Aorta (tissue), 5 donors: ENCODE measurements at places on chromosomes 5 and 9. TPM values are rescaled to one million over a fixed set of nuclear protein-coding genes. Genes with fewer than 3 reads are reported as not detected.

DNA sequence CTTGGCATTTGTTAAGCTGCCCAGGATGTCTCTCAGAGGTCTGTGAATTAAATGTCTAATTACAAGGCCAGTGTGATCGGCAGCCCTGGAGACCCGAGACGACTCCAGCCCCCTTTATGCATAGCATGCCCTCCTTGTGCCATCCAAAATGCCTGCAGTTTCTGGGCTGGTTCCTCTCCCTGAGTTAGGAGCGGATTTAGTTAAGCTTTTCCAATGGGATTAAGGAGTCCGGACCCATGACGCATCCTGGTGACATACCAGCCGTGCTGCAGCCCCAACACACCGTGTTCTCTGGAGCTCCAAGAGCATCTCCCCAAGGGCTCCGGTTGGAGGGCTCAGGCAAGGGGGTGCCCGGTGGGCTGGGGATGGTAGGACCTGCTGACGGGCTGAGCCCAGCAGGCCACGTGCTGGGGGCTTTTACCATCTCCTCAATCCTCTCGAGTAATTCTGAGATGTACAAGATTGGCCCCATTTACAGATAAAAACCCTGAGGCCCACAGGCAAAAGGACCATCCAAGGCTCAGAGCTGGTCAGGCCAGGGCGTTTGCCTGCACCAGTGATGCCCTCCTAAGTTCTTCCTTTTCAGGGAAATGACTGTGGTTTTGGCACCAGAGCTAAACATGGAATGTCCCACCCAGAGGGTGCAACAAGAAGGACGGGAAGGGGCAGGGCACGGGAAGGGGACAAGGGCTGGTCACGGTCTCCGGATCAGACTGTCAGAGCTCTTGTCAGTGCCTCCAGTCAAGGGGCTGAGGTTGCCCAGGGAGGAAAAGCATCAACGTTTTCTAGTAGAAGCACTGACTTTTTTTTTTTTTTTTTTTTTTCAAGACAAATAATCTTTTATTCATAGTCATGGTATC, 82.6 kb upstream of the PHYKPL start:
- peak; percentile 40 for DNase-seq
- no peaks in the 10 kb centered on the region for H3K27me3 ChIP-seq
- H3K36me3 ChIP-seq, result no peaks in the 10 kb centered on the region
- no peak overlapping the region for H3K4me3 ChIP-seq
- H3K4me1 ChIP-seq, result no peaks in the 10 kb centered on the region
- no peak overlapping the region for H3K27ac ChIP-seq

The SLC25A51 gene
- total RNA-seq, result 24.3 TPM

The PCDH12 gene
- 10.3 TPM for total RNA-seq

The MARCOL gene
- not detected for total RNA-seq

- no peak overlapping the region for H3K4me3 ChIP-seq
- H3K4me1 ChIP-seq, result peaks cover 4% of the 10 kb centered on the region
- H3K36me3 ChIP-seq, result no peaks in the 10 kb centered on the region
- no peaks in the 10 kb centered on the region for H3K27me3 ChIP-seq
- DNase-seq, result no peak
- H3K27ac ChIP-seq, result no peak overlapping the region
These were observed 6.9 kb downstream of the YTHDC2 start for GRCh38 chr5:113520429-113520828.

- H3K36me3 ChIP-seq, result no peaks in the 10 kb centered on the region
- no peak overlapping the region for H3K27ac ChIP-seq
- no peak overlapping the region for H3K4me3 ChIP-seq
- DNase-seq, result no peak
- H3K27me3 ChIP-seq, result no peaks in the 10 kb centered on the region
- H3K4me1 ChIP-seq, result no peaks in the 10 kb centered on the region
These were observed 480.3 kb upstream of the TYRP1 start for GRCh38 chr9:12212860-12213259.

GRCh38 chr5:153900703-153901395, 137.9 kb downstream of the FAM114A2 start:
- no peak overlapping the region for H3K27ac ChIP-seq
- peak; percentile 41 for DNase-seq
- H3K4me3 ChIP-seq, result no peak overlapping the region
- H3K4me1 ChIP-seq, result peaks cover 15% of the 10 kb centered on the region

DNA sequence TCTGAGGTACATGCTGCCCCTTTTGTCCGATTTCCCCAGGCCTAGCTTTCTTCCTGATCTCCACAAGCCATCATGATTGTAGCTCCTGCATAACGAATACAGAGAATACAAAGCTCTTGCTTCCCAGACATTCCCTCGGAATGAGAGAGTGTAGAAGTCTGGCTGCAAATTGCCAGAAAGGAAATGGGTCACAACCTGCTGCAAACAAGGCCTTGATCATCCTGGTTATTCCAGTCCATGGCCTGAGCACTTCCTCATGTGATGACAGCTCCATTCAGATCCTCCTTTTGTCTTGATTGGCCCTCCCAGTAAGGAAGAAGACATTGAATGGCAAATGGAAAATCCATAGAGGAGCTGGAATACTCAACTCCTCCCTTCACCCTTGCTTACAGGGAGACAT, 136.0 kb upstream of the ADRA1B start:
- H3K36me3 ChIP-seq, result no peaks in the 10 kb centered on the region
- peaks cover 20% of the 10 kb centered on the region for H3K4me1 ChIP-seq
- peak overlapping the region; percentile 97 for H3K27ac ChIP-seq
- DNase-seq, result no peak
- H3K4me3 ChIP-seq, result no peak overlapping the region

DNA sequence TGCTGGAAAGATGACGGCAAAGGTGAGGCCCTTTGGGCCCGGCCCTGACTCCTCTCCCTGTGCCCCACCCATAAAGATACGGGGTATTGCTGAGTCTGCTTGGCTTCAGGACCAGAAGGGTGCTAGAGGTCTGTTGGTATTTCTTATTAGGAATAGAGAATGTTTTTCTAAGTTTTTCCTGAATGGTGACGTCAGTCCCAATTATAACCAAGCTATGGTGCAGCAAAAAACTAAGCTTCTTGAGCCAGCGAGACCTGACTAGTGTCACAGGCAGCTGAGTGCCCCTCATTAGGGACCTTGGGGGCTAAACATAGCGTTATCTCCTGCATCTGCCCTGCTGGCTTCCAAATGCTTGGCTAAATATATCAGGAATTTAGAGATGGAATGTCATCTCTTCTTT, 151.0 kb upstream of the TBC1D2 start:
- no peak for DNase-seq
- no peak overlapping the region for H3K4me3 ChIP-seq
- H3K27ac ChIP-seq, result no peak overlapping the region
- H3K27me3 ChIP-seq, result no peaks in the 10 kb centered on the region

The JAKMIP2 gene
- total RNA-seq, result 1.9 TPM

- H3K27me3 ChIP-seq, result no peaks in the 10 kb centered on the region
- H3K4me3 ChIP-seq, result no peak overlapping the region
- no peaks in the 10 kb centered on the region for H3K36me3 ChIP-seq
- no peaks in the 10 kb centered on the region for H3K4me1 ChIP-seq
- DNase-seq, result no peak
- no peak overlapping the region for H3K27ac ChIP-seq
These were observed 33.4 kb upstream of the AKNA start for GRCh38 chr9:114421147-114421546.

The GRHPR gene
- 75.3 TPM for total RNA-seq

DNA sequence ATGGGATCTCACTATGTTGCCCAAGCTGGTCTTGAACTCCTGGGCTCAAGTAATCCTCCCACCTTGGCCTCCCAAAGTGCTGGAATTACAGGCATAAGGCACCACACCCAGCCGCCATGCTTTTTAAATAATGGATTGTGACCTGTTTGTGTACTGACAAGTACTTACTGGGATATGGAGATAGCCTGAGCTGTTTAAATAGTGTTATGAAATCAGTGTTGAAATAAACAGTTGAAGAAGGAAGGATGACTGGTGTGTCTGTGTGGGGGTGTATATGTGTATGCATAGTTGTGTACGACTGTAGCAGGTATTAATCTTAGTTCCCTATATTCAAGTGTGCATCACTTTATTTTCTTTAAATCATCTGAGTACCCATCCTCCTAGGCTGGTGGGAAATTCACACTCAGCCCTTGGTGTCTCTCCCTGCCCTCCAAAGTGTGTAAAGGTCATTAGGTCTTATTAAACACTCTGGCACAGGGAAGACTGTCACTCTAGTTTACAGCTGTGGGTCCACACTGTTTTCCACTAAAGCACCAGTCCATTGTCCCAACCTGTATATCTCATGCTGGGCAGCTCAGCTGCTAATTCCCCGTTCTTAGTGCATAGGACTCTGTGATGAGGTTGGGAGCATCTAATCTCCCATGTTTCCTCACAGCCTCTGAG, 91.0 kb downstream of the SNX18 start:
- peaks cover 2% of the 10 kb centered on the region for H3K36me3 ChIP-seq
- no peak for DNase-seq
- H3K4me3 ChIP-seq, result no peak overlapping the region
- peaks cover 1% of the 10 kb centered on the region for H3K4me1 ChIP-seq
- no peak overlapping the region for H3K27ac ChIP-seq

DNA sequence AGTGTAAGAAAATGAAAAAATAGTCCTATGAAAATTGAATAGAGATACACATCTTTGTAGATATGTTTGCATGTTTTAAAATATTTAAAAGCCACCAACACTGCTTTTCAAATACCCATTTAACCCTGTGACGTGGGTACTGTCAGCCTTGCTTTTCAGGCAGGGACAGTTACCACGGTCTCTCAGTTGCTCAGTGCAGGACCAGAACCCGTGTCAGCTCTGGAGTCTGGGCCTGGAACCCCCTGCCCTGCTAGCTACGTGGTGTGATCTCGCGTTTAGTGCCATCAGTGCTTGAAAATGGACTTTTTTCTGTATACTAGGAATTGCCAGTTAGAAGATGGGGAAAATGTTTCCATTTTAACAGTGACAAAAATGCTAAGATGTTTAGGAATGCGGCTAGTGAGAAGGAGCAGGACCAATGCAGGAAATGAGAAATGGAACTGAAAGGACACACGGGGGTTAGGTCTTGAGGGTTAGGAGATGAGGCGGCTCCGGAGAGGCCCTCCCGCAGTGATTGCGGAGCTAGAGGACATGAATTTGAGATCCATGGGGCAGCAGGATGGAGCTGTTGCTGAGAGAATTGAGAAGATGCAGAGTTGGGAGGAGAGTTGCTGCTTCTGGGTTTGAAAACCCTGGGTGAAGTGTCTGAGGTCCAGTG, 13.7 kb downstream of the RNU6ATAC start:
- H3K4me3 ChIP-seq, result no peak overlapping the region
- H3K27me3 ChIP-seq, result no peaks in the 10 kb centered on the region
- H3K4me1 ChIP-seq, result no peaks in the 10 kb centered on the region
- H3K36me3 ChIP-seq, result peaks cover 5% of the 10 kb centered on the region
- DNase-seq, result no peak

GRCh38 chr5:57931807-57932206, 449.2 kb upstream of the ACTBL2 start:
- H3K36me3 ChIP-seq, result no peaks in the 10 kb centered on the region
- no peak overlapping the region for H3K4me3 ChIP-seq
- H3K4me1 ChIP-seq, result no peaks in the 10 kb centered on the region
- no peak for DNase-seq
- H3K27me3 ChIP-seq, result no peaks in the 10 kb centered on the region

The HRH2 gene
- 12.6 TPM for total RNA-seq

GRCh38 chr9:80156262-80156661, 584.5 kb downstream of the TLE4 start:
- H3K27me3 ChIP-seq, result no peaks in the 10 kb centered on the region
- H3K4me3 ChIP-seq, result no peak overlapping the region
- no peaks in the 10 kb centered on the region for H3K36me3 ChIP-seq
- H3K4me1 ChIP-seq, result peaks cover 3% of the 10 kb centered on the region
- no peak for DNase-seq
- H3K27ac ChIP-seq, result no peak overlapping the region

DNA sequence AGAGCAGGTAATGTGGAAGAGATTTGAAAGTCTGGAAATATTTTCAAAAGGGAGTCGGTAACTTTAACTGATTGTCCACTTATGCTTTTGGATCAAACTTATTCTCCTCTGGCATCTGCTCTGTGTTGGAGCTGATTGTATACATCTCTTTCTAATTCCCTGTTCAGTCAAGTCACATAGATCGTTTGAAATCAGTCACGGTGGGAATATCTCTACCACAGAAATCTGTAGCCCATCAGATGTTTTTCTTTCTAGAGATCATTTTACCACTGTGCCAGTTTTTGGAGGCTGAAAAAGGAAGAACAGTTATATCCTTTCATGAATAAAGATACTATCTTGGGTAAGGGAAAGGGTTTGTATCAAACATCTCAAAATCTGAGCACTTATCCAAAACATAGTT, 1853.3 kb downstream of the EFNA5 start:
- H3K4me3 ChIP-seq, result no peak overlapping the region
- H3K4me1 ChIP-seq, result no peaks in the 10 kb centered on the region
- DNase-seq, result no peak
- no peak overlapping the region for H3K27ac ChIP-seq
- H3K36me3 ChIP-seq, result no peaks in the 10 kb centered on the region
- H3K27me3 ChIP-seq, result no peaks in the 10 kb centered on the region

The SPEF2 gene
- 10.9 TPM for total RNA-seq

The B4GALT7 gene
- 18.9 TPM for total RNA-seq

GRCh38 chr5:171166766-171167165, 142.3 kb upstream of the TLX3 start:
- no peaks in the 10 kb centered on the region for H3K4me1 ChIP-seq
- H3K4me3 ChIP-seq, result no peak overlapping the region
- no peaks in the 10 kb centered on the region for H3K36me3 ChIP-seq
- H3K27ac ChIP-seq, result no peak overlapping the region
- no peaks in the 10 kb centered on the region for H3K27me3 ChIP-seq
- DNase-seq, result no peak

The TIMD4 gene
- 0.99 TPM for total RNA-seq

- H3K4me1 ChIP-seq, result peaks cover 11% of the 10 kb centered on the region
- H3K27ac ChIP-seq, result no peak overlapping the region
- no peak overlapping the region for H3K4me3 ChIP-seq
- no peaks in the 10 kb centered on the region for H3K27me3 ChIP-seq
- no peaks in the 10 kb centered on the region for H3K36me3 ChIP-seq
These were observed 188.4 kb downstream of the PCSK1 start for GRCh38 chr5:96244696-96245095.

The SPINK7 gene
- total RNA-seq, result not detected

The KIAA1191 gene
- 77.7 TPM for total RNA-seq

- no peaks in the 10 kb centered on the region for H3K27me3 ChIP-seq
- H3K4me3 ChIP-seq, result no peak overlapping the region
- H3K4me1 ChIP-seq, result no peaks in the 10 kb centered on the region
- H3K27ac ChIP-seq, result no peak overlapping the region
These were observed 49.1 kb downstream of the NXNL2 start for GRCh38 chr9:88583901-88584596.

The AGXT2 gene
- not detected for total RNA-seq

DNA sequence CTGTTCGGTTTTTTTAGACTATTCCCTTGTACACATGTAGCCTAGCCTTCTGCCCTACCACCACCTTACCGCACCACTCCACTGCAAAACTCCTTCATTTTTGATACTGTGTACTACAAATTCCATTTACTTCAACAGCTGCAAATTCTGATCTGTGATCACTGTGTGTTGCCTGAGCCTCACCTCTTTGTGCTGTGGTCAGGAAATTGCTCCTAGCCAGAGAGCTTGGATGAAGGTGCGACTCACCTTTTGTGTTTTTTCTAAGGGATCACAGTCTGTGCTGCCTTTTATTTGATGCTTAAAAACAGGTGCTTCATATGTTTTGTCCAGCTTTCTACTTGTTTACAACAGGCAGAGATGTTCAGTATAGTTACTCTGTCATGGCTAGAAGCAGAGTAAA, 31.5 kb downstream of the CSNK1G3 start:
- no peak overlapping the region for H3K4me3 ChIP-seq
- H3K27me3 ChIP-seq, result no peaks in the 10 kb centered on the region
- no peaks in the 10 kb centered on the region for H3K36me3 ChIP-seq
- no peak overlapping the region for H3K27ac ChIP-seq
- DNase-seq, result no peak

The QRFP gene
- not detected for total RNA-seq

The ENTPD2 gene
- total RNA-seq, result 1.7 TPM
